GF-D8 (cell line): ENCODE measurements at places on chromosomes 5 and 9.

DNA sequence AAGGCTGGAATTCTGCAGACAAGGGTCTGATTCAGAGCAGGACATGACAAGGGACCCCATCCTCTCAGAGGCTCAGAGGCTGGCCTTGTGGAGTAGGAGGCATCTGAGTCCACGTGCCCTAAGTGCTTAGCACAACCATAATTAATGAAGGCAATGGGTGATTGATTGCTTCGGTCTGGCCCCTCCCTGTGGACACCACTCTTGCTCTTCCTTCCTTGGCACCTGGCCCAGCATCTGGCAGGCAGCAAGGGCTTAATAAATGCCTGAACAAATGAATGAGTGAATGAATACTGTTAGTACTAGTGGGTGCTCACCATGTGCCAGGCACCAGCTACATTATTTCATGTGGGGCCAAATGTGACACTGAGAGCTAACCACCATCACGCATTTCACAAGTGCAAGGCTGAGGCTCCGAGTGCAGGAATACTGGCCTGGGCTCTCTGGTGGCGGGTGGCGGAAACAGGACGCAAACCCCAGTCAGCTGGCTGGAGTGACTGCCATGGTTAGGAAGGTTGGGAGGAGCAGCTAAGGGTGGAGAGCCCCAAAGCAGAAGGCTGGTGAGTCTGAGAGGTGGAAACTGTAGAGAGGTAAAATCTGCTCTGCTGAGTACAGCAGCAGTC is 53.6 kb downstream of the ASS1 start:
- DNase-seq: no peak

- no peak for DNase-seq
These were observed 151.8 kb upstream of the VLDLR start for GRCh38 chr9:2469681-2470221.

- peak; percentile 0 for DNase-seq
These were observed 66.4 kb downstream of the SLCO4C1 start for GRCh38 chr5:102229685-102230084.

DNA sequence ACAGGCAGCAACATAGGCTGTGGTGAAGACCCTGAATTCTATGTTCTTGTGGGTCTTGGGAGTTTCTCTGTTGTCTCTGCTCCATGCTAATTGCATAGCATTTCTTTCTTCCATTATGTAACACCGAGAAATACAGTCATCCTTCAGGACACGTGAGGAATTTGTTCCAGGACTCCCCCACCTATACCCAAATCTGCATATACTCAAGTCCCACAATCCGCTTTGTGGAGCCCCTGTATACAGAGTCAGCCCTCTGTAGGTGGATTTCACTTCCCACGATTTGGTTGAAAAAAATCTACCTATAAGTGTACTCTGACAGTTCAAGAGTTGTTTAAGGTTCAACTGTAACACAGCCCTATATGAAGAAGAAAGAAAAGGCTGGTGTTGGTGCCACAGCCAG is 22.1 kb downstream of the ANKRD33B start:
- DNase-seq: no peak

DNA sequence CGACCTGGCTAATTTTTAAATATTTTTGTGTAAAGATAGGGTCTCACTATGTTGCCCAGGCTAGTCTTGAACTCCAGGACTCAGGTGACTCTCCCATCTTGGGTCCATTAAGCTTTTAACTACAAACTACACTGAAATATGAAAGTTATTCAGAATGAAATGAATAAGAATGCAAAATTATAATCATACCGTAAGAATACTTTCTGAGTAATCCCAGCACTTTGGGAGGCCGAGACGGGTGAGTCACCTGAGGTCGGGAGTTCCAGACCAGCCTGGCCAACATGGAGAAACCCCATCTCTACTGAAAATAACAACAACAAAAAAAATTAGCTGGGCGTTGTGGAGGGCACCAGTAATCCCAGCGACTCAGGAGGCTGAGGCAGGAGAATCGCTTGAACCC is 1.1 kb upstream of the ORM1 start:
- no peak for DNase-seq

GRCh38 chr5:119951330-119951934 is 322.1 kb downstream of the FAM170A start:
- no peak for DNase-seq

GRCh38 chr9:6237267-6237666 is 21.7 kb downstream of the IL33 start:
- DNase-seq: no peak

DNA sequence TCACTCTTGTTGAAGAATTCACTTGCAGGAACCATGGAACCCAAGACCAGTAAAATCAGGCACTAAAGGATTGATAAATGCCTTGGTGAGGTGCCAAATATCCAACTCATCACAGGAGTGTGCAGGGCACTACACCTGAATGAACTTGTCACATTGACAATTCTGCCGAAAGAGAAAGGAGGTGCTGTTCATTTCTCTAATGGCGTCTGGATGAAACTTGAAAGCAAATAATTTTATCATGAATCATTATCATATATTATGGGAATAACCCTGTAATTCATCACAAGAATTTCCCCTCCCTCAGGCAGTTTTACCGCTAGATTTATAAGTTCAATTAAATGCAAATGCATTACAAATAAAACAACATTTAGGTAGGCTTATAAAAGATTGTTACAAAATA is 360.0 kb downstream of the GLIS3 start:
- DNase-seq: no peak

GRCh38 chr9:20237686-20238085 is 384.6 kb downstream of the MLLT3 start:
- no peak for DNase-seq

- DNase-seq: no peak
These were observed 82.7 kb downstream of the NR6A1 start for GRCh38 chr9:124688238-124688904.

GRCh38 chr9:5231212-5231611 is at the start of gene INSL4:
Gene INSL4 (plus strand): TSS chr9:5231419. CDS start chr9:5231524, 105 bp downstream.
- no peak for DNase-seq

GRCh38 chr9:89933578-89933977 is 328.8 kb downstream of the GADD45G start:
- no peak for DNase-seq
